DMS153 (cell line): ENCODE measurements at places on chromosomes 16 and 17.

DNA sequence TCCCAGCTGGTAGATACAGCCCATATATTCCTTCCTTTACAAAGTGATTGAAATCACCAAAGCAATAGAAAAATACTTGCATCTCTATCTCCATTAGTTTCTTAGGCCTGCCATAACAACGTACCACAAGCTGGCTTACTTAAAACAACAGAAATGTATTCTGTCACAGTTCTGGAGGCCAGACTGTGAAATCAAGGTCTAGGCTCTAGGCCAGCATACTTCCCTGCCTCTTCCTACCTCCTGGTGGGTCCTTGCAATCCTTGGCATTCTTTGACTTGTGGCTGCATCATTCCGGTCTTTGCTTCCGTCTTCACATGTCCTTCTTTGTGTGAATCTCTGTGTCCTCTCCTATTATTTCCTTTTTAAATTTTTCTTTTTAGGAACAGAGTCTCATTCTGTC, 62.5 kb downstream of the ERCC4 start:
- no peak for DNase-seq

DNA sequence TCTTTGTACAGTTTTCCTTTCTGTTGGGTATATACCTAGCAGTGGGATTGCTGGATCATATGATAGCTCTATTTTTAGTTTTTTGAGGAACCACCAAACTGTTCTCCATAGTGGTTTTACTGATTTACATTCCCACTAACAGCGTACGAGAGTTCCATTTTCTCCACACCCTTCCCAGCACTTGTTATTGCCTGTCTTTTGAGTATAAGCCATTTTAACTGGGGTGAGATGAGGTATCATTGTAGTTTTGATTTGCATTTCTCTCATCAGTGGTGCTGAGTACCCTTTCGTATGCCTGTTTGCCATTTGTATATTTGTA, 887 bp upstream of the EVI2B start:
- no peak for DNase-seq

DNA sequence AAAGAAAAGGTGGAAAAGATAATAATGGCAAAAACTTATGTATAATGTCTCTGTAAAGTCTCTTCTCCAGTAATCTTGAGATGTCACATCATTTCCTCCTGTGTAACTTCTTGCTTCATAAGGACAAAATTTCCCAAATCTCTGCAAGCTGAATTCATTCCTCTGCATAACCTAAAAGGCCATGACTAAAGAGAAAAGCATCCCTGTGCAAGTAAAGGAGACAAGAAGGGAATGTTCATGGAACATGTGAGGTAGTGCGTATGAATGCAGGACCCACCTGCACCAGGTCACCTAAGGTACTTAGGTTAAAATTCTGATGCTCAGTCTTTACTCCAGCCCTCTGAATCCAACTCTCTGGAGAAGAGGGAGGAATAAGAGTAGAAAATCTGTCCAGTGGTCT, 46.9 kb upstream of the NLK start:
- DNase-seq = no peak

GRCh38 chr17:77654296-77654695, 304.2 kb upstream of the TNRC6C start:
- DNase-seq = no peak

DNA sequence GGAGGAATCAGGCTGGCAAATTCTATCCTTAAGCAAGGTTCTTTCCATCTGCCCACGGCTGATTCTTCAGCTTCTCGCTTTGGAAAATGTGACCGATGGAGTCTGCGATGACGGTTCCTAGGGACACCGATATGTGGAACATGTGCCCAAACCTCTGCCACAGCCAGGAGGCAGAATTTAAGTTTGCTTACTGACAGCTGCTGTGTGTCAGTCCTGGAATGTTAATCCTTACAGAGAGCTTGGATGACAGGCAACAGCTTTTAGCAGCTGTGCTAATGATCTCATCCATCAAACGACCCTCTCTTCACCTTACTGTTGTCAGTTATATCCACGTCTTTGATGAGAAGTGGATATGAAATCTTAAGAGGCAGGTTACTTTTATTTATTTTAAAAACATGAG, 11.4 kb upstream of the MYH13 start:
- no peak for DNase-seq

GRCh38 chr17:27486741-27487140, 30.5 kb downstream of the KSR1 start:
- no peak for DNase-seq

DNA sequence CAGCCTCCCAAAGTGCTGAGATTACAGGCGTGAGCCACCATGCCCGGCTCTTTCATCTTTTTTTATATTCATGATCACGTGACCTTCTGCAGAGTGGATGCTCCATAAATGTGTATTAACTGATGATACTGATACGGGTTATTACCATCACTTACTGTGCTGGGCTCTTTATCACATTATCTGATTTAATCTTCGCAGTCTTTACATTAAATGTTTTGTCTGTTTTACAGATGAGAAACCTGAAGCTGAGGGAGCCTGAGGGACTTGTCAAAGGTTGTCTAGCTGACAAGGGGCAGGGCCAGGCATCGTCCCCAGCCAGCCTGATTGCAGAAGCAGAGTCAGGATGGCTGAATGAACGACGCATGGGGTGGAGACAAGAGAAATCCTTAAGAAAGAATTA, 104.4 kb downstream of the NTN1 start:
- DNase-seq = no peak

DNA sequence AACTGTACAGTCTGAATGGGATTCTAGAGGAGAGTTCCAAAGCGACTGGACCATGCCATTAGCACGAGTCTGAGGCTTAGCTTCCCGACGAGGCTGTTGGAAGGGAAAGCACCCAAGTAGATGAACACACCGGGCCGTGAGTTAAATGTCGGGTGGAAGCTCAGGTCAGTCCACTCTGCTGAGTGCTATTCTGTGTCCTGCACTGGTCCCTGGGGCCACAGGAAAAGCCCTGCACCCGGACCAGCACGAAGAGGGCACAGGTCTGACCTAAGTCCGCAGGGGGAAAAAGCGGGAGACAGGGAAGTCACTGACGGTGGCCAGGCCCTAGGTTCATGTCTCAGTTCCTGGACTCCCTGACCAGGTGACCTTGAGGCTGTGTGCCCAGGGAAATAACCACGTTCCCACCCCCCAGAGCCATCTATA, 44.1 kb upstream of the RBFOX3 start:
- no peak for DNase-seq

GRCh38 chr17:21174186-21174585, 39.8 kb downstream of the TMEM11 start:
- no peak for DNase-seq

DNA sequence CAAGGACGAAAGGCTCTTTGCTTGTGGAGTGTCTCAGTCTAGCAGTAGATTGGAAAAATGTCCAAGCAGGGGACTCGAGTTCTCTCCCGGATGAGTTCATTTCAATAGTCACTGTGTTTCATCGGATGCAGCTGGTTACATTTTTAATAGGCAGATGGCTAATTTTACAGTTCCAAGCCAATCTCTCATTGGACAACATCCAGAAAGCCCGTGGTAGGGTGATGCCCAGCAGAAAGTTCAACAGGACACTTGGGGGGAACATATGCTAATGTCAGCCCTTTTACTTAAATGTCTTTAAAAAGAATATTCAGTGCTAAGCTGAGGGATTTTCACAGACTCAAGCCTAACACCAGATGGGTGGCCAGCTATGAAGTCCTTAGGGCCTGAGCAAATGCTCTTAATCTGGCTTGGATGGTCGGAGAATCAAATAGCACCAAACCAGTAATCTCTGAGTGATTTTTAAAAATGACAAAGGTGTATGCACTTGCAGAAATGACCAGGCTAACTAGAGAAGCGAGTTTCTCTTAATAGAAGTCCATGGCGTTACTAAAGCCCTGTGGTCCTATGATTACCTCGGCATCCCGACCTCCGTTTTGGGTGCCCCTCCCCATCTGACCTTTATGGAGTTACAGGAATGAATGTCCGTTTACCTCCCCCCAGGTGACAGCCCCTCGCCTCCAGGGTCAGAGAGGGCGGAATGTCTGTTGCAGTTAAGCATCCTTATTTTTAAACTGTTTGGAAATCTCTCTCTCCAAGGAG, 289.2 kb upstream of the SALL1 start:
- DNase-seq = no peak

DNA sequence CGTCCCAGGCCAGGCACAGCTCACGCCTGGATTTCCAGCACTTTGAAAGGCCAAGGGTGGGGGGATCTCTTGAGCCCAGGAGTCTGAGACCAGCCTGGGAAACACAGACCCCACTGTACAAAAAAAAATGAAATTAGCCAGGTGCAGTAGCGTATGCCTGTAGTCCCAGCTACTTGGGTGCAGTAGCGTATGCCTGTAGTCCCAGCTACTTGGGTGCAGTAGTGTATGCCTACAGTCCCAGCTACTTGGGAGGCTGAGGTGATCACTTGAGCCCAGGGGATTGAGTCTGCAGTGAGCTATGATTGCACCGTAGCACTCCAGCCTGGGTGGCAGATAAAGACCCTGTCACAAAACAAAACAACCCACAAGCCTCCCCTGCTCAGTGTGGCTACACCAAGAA, 27.0 kb upstream of the SLC25A19 start:
- no peak for DNase-seq
